ENCODE measurements at places on chromosomes 4 and X.

GRCh38 chrX:150409964-150410363 lies 46.8 kb downstream of the MAMLD1 start:
- no peak for DNase-seq

DNA sequence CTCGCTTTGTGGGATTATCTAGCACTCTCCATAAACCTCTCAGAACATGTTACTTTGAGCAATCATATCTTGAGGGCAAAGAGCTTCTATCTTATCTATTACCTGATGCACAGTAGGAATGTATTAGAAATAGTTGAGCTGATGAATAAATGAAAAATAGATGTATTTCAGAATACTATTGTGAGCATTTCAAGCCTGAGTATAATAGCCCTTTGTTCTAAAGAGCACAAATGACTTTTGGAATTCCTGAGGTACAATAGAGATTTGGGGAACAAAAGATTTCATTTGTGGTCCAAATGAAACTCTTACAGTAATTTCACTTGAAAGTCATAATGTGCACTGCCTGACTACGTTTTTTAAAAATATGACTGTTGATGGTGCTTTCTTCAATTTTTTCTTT lies 159.5 kb downstream of the UGT8 start:
- DNase-seq: no peak

GRCh38 chr4:14844061-14844460 lies 158.2 kb upstream of the CPEB2 start:
- no peak for DNase-seq

GRCh38 chr4:63085091-63085490 lies 1324.2 kb downstream of the TECRL start:
- DNase-seq: no peak

GRCh38 chr4:110955748-110956147 lies 332.9 kb upstream of the PITX2 start:
- DNase-seq: no peak

DNA sequence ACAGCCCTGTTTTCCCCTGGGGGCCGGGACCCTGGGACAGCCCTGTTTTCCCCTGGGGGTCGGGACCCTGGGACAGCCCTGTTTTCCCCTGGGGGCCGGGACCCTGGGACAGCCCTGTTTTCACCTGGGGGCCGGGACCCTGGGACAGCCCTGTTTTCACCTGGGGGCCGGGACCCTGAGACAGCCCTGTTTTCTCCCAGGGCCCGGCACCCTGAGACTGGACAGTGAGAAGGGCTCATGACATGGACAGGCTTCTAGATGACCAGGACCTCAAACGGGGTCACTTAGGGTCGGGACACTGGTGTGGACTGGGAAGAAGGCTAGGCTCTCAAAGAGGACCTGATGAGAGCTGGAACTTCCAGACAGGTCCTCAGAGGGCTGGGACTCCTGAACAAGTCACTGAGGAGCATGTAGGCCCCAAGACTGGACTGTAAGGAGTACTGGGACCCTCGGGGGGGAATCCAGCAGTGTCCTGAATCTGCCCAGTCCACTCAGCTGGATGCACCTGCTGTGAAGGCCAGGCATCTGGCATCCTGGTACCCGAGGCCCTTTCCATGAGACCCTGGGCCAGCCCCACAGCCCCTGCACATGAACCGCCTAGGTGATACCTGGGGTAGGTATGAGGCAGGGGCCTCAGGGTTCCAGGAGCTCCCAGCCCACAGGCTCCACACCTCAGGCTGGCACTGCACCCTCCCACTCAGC lies 2.4 kb downstream of the PCGF3 start:
- DNase-seq: no peak
